WTC11 (cell line): ENCODE measurements at places on chromosomes 5 and 9. TPM values are rescaled to one million over a fixed set of nuclear protein-coding genes. Genes with fewer than 3 reads are reported as not detected.
A peak's percentile ranks its signal among the peaks of the same experiment; 100 is the strongest.

DNA sequence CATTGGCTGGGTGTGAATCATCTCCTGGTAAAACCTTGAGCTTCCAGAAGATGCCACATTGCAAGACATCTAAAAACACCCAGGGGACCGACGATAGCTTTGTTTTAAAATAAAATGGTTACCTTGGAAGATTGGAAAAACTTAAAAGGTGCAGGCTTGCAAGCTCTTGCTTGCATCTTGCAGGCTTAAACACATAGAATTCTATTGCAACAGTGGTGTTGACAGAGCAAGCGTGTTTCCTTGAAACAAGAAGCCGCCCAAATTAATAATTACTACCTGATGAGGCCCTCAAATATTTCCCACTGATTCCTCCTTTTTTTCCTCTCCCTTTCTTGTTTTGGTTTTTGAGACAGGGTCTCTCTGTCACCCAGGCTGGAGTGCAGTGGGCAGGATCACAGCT, 137.1 kb upstream of the BASP1 start:
- DNase-seq = no peak
- no peaks in the 10 kb centered on the region for H3K4me1 ChIP-seq
- no peak overlapping the region for H3K27ac ChIP-seq
- no peak overlapping the region for H3K4me3 ChIP-seq

GRCh38 chr9:16542290-16542689, 328.2 kb downstream of the BNC2 start:
- no peak overlapping the region for H3K4me3 ChIP-seq
- H3K4me1 ChIP-seq = peaks cover 28% of the 10 kb centered on the region
- no peak overlapping the region for H3K27ac ChIP-seq
- no peaks in the 10 kb centered on the region for H3K36me3 ChIP-seq

- H3K27me3 ChIP-seq = peaks cover 14% of the 10 kb centered on the region
- no peak for DNase-seq
- no peaks in the 10 kb centered on the region for H3K4me1 ChIP-seq
Observed at GRCh38 chr5:50299896-50300295, 141.2 kb downstream of the EMB start.

- DNase-seq = no peak
- no peak overlapping the region for H3K27ac ChIP-seq
- no peaks in the 10 kb centered on the region for H3K36me3 ChIP-seq
- peaks cover 65% of the 10 kb centered on the region for H3K27me3 ChIP-seq
- H3K4me3 ChIP-seq = peak overlapping the region; percentile 76
- peaks cover 17% of the 10 kb centered on the region for H3K4me1 ChIP-seq
Observed at GRCh38 chr9:120712539-120713031, 1.7 kb downstream of the MEGF9 start.

DNA sequence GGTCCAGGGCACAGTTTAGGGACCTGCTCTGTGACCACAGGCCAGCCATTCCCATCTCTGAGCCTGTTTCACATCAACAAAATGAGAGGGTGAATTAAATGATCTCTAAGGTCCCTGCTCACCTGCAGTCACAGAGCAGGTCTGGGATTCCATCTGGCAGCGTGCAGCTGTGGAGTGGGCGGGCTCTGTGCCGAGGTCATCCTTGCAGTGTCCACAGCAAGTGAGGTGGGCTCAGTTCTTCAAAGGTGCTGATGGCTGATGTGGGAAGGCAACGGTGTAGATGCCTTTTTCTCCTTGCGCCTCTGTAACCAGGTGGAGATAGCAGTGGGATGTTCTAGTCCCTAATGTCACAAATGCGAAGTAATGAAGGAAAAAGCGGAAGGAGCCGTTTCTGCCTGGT, 11.9 kb downstream of the OR2V1 start:
- peaks cover 48% of the 10 kb centered on the region for H3K27me3 ChIP-seq
- peaks cover 24% of the 10 kb centered on the region for H3K4me1 ChIP-seq
- DNase-seq = no peak
- H3K36me3 ChIP-seq = peaks cover 6% of the 10 kb centered on the region

GRCh38 chr5:122788996-122789395, 14.1 kb downstream of the SNX2 start:
- DNase-seq = no peak
- peaks cover 18% of the 10 kb centered on the region for H3K4me1 ChIP-seq
- H3K27ac ChIP-seq = peak overlapping the region; percentile 34; the same call in 1 of the 2 replicates
- peaks cover 17% of the 10 kb centered on the region for H3K36me3 ChIP-seq

PCDHGC3 gene
- 28.1 to 29.4 TPM (median 29.1 TPM) in 3 replicates for total RNA-seq

DNA sequence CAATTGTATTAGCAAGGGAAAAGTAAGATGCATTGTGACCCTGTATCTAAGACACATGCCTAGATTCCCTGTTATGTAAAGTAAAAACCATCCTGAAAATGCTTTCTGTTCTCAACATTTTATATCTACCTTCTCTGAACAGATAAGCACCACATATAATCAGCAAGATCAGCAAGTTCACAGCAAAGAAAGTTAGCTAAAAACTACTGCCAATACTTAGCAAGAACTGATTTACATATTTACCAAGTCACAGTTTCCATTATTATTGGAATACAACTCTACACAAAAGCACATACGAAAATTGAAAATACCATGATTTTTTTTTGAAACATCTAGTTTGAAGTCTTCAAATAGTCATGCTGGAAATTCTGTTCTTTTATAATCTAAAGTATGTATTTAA, 1118.1 kb downstream of the TAF11L14 start:
- H3K4me3 ChIP-seq = no peak overlapping the region
- DNase-seq = no peak
- no peak overlapping the region for H3K27ac ChIP-seq
- peaks cover 8% of the 10 kb centered on the region for H3K36me3 ChIP-seq
- no peaks in the 10 kb centered on the region; the same call in 1 of the 2 replicates for H3K27me3 ChIP-seq
- H3K4me1 ChIP-seq = peaks cover 3% of the 10 kb centered on the region

GRCh38 chr5:24525414-24525813, 119.4 kb downstream of the CDH10 start:
- no peak overlapping the region for H3K27ac ChIP-seq
- H3K36me3 ChIP-seq = no peaks in the 10 kb centered on the region
- peaks cover 19% of the 10 kb centered on the region for H3K4me1 ChIP-seq
- H3K27me3 ChIP-seq = no peaks in the 10 kb centered on the region
- no peak overlapping the region for H3K4me3 ChIP-seq

AQP3 gene
- 3.0 to 3.6 TPM (median 3.5 TPM) in 3 replicates for total RNA-seq

CRHBP gene
- not detected in 3 replicates for total RNA-seq

MAP1B gene
- total RNA-seq = 65.4 to 95.0 TPM (median 65.7 TPM) in 3 replicates

- no peak overlapping the region for H3K4me3 ChIP-seq
- H3K4me1 ChIP-seq = no peaks in the 10 kb centered on the region
- H3K36me3 ChIP-seq = peaks cover 3% of the 10 kb centered on the region; the same call in 1 of the 2 replicates
- H3K27me3 ChIP-seq = no peaks in the 10 kb centered on the region
Observed at GRCh38 chr5:110063640-110064602, 374.2 kb downstream of the MAN2A1 start.

DNA sequence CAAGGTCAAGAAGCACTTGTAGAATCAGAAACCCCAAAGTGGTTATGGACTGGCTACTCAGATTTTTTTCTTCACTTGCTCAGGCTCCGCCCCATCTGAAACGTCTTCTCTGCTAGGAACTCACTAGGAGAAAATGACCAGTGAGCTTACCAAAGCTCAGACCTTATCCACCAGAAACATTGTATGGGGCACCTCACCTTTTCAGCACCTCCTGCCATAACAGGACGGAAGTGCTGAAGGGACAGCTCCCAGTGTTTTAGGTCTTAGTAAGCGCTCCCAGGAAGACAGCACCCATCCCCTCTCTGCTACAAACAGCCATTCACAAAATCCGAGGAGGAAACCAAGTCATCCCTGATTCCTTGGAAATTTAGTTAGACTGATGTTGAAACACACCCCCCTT, 1.2 kb upstream of the GABRA1 start:
- peaks cover 35% of the 10 kb centered on the region for H3K27me3 ChIP-seq
- peaks cover 26% of the 10 kb centered on the region for H3K4me1 ChIP-seq
- no peaks in the 10 kb centered on the region for H3K36me3 ChIP-seq
- H3K4me3 ChIP-seq = peak overlapping the region; percentile 93
- DNase-seq = peak; percentile 64
- H3K27ac ChIP-seq = no peak overlapping the region

GRCh38 chr5:137594717-137595116, 95.6 kb upstream of the SPOCK1 start:
- no peak overlapping the region for H3K27ac ChIP-seq
- no peak for DNase-seq
- no peaks in the 10 kb centered on the region for H3K36me3 ChIP-seq

GRCh38 chr5:96661855-96662724, at the start of gene CAST:
Gene CAST (plus strand): TSS chr5:96662376. CDS start chr5:96662423, 47 bp downstream.
- peak within 1 kb of the TSS; percentile 94 for H3K4me3 ChIP-seq
- H3K4me1 ChIP-seq = peaks cover 17% of the 10 kb centered on the region
- peaks cover 53% of the 10 kb centered on the region for H3K27me3 ChIP-seq
- peak; percentile 92 for DNase-seq
- peak within 1 kb of the TSS; percentile 97 for H3K27ac ChIP-seq

DNA sequence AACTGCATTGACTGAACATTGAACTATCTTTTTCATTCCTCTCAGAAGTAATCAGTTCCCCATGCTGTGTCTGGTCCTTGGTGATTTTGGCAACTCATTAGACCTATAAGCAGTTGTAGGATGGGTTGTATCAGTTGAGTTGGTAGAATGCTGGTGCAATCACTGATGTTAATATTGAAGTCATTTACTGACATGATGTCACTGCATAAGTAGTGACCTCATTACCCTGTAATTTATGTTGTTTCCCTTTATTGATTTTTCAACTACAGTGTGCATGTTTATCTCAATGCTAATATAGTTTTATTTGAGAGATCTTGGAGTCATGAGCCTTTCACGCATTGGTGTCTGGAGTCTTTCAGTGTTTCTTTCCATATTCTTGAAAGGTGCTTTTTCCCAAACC, 275.0 kb downstream of the SPATA31D1 start:
- no peak overlapping the region for H3K4me3 ChIP-seq
- peaks cover 7% of the 10 kb centered on the region for H3K4me1 ChIP-seq
- no peaks in the 10 kb centered on the region for H3K36me3 ChIP-seq

PCDHB1 gene
- total RNA-seq = 0.09 to 0.13 TPM (median 0.11 TPM) in 3 replicates

DNA sequence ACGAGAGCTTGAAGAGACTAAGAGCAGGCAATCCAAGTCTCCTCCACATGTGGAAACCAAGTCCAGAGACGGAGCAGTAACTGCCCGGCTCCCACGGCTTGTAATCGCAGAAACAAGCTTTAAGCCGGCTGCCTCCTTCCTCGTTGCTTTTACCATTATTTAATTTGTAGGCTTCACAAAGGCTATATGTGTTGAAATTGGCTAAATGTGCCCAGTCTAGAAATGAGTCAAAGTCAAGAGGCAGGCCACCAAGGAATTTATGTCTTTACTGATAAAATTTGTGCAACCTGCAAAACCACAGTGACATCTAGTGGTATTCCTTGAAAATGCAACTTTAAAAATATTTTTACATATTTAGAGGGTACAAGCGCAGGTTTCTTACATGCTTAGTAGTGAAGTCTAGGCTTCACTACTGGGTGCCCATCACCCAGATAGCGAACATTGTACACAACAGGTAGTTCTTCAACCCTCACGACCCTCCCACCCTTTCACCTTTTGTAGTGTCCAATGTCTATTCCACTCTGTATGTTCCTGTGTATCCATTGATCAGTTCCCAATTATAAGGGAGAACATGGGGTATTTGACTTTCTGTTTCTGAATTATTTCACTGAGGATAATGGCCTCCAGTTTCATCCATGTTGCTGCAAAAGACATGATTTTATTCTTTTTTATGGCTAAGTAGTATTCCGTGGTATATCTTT, 33.5 kb upstream of the EBF1 start:
- no peak for DNase-seq
- H3K27ac ChIP-seq = no peak overlapping the region
- no peaks in the 10 kb centered on the region for H3K36me3 ChIP-seq
- no peak overlapping the region for H3K4me3 ChIP-seq
- no peaks in the 10 kb centered on the region for H3K27me3 ChIP-seq

SPATA31E1 gene
- total RNA-seq = 0.04 to 0.07 TPM (median 0.05 TPM) in 3 replicates

- no peak overlapping the region for H3K27ac ChIP-seq
- no peak overlapping the region for H3K4me3 ChIP-seq
- H3K27me3 ChIP-seq = peaks cover 9% of the 10 kb centered on the region; the same call in 1 of the 2 replicates
- H3K36me3 ChIP-seq = peaks cover 3% of the 10 kb centered on the region; the same call in 1 of the 2 replicates
- DNase-seq = no peak
Observed at GRCh38 chr9:86827893-86828292, 119.4 kb downstream of the GAS1 start.

TAS2R1 gene
- not detected in 3 replicates for total RNA-seq

C9orf153 gene
- 0.21 to 0.53 TPM in 2 of 3 replicates, not detected in the other for total RNA-seq

DNA sequence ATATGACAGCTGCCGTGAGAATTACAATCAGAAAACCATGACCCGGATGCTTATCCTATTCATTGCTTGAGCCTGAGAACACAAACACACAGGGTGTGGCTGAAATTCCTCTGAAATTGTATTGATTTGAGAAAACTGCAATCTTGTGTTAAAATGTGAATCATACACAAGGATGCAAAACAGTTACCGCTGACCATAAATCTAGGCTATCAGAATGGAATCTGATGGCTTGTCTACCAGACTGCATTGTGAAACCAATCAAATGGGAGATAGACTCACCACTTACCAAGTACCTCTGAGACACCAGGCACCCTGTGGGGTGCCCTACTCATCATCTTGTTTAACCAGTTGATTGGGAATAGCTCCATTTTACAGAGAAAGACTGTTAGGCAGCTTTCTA, 188.7 kb upstream of the MSX2 start:
- H3K36me3 ChIP-seq = peaks cover 9% of the 10 kb centered on the region
- H3K27me3 ChIP-seq = peaks cover 15% of the 10 kb centered on the region
- no peak for DNase-seq
- H3K4me3 ChIP-seq = no peak overlapping the region
- peaks cover 30% of the 10 kb centered on the region for H3K4me1 ChIP-seq

MARVELD2 gene
- total RNA-seq = 28.6 to 34.7 TPM (median 31.4 TPM) in 3 replicates

MORN5 gene
- not detected in 3 replicates for total RNA-seq

SRP19 gene
- 41.0 to 56.4 TPM (median 48.8 TPM) in 3 replicates for total RNA-seq
